Memory B cell (primary cell): ENCODE measurements at places on chromosomes 6 and 20.
A peak's percentile ranks its signal among the peaks of the same experiment; 100 is the strongest.

DNA sequence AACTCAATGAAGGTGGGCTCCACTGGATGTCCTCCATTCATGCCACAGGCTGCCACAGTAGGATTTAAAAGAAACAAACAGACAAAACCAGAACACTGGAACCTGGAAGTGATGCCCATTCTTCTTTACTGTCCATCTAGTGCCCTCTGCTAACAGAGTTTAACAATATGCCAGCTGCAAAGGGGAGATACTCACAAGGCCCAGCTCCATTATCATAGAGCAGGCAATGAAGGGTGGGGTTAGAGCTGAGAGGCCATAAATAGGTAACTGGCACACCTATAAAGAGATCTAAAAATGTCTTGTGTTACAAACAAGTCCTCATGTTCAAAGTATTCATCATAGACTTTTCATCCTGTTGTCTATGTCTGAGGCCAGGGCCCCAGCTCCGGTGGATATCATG, 75.6 kb downstream of the SOD2 start:
- DNase-seq, result no peak

DNA sequence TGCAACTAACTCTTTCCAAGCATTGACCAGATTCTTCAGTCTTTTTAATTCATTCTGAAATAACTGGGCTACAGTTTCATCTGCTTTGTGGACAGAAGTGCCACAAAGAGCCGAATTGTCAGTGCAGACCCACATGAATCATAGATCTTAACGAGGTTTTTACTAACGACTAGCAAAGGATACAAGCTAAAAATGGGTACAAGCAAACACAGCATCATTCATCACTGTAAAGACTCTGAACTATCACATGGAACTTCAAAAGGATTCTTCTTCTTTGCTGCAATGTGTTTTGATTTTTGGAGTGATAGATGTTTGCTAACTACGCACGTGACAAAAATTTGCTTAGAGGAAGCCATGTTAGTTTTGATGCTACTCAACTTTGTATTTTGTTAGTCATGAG, 227.1 kb downstream of the ESR1 start:
- DNase-seq, result no peak

- DNase-seq, result no peak
Measured at GRCh38 chr6:79048611-79049010, 29.4 kb downstream of the PHIP start.

DNA sequence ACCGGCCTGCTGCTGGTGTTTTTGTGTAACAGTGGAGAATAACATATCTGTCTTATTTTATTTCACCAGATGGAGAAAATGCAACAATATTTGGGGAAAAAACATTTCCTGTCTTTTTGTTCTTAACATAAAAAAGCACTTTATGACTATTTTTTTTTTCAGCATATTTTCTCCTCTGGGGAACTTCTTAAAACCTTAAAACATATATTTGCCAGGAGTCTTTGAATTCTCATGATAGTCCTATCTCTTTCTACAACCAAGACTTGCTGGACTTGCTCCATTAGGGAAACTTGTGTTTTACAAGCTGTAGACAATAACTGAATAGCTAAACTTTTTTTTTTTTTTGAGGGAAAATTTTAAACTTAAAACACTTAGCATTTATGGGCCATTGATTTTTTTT, 98.6 kb upstream of the PRDM1 start:
- DNase-seq, result no peak

DNA sequence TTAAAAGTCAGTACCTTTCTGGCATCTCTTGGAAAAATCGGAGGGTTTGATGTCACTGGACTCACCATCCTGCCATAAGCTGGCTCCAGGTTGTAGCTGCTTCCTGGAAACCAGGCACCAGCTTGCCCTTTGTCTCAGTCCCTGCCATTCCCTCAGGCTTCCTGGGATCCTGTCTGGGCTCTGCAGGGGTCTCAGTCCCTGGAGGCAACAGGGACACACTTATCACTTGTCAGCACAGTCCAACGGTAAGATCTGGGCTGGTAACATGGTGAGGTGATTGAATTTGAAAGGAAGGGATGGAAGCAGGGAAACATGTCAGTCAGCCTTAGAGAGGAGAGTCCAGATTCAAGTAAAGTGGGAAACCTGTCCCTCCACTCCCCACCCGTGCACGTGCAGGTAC, 147.6 kb upstream of the ECI2 start:
- no peak for DNase-seq

DNA sequence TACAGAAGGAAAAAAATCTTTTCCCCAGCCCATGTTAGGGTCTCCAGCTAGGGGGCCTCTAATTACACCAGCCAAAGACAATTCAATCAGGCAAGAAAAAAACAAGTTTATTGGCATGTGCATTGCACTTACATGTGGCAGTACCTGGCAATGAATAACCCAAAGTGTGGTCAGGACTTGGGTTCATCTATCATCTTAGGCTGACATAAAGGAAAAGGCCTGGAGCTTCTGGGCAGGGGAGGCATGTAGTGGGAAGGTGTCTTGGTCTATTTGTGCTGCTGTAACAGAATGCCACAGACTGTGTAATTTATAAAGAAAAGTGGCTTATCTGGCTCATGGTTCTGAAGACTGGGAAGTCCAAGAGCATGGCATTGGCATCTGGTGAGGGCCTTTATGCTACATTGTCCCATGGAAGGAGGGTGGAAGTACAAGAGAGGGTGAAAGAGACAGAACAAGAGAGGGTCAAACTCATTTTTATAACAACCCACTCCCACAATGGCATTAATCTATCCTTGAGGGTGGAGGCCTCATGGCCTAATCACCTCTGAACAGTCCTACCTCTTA, 4.4 kb upstream of the PYGB start:
- no peak for DNase-seq

GRCh38 chr6:159376516-159377158, 207.4 kb downstream of the FNDC1 start:
- no peak for DNase-seq

- no peak for DNase-seq
Measured at GRCh38 chr6:168589275-168589674, 148.3 kb downstream of the SMOC2 start.

- DNase-seq, result no peak
Measured at GRCh38 chr20:36770680-36771079, 2.9 kb downstream of the DSN1 start.

GRCh38 chr6:127576874-127577273, at the start of gene C6orf58:
C6orf58 (plus strand) TSS chr6:127577174; CDS start chr6:127577186, 12 bp downstream.
- DNase-seq, result no peak

GRCh38 chr6:41718828-41719227, 16.6 kb downstream of the TFEB start:
- no peak for DNase-seq

DNA sequence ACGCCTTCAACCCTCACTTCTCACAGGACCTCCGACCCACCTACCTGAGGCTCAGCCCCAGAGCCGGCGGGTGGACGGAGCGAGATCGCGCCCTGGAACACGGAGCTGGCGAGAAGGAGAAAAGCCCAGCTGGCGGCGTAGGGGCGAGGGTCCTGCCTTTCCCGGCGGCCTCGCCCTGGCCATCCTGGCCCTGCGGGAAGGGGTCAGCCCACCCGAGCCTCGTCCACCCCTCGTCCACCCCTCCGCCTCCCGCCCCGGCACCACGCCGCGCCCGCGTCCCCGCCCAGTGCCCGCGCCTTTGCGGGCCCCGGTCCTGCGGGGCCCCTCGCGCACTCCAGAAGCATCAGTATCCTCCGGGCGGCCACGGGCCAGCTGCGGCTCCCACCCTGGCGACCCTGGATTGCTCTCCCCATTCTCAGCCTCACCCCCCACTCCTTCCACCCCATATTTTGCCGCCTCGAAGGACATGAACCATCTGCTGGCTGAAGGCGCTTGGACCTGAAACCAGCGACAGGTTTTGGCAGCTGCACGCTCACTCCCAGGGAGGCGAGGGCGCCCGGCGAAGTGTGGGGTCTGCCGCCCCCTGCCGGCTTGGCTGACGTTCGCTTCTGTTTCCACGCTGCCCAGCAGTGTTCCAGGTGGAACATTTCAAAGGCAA, 65.1 kb downstream of the PLG start:
- peak; percentile 33 for DNase-seq

DNA sequence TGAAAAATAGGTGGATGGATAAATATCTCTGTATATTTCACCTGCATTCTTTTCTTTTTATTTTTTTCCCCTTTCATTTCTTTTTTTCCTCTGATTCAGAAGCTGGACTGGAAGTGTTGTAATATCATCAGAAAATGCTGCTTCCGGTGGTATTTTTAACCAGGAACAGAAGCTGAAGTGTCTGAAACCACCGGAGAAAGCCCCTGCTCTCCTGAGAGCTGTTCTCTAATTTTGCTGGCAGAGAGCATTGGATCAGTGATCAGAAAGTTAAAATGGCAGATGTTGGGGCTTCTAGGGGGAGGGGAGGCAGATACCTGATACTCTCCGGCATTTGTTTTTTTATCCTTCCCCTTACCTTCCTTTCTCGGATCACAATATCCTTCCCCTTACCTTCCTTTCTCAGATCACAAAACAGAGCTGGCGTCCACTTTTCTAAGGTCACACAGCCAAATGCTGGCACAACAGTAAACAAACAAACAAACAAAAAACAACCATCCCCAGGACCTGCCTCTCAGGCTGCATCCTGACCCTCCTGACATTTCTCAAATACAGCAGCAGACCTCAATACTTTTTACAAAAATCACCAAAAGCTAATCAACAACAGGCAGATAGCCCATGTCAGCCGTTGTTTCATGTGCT, 143.2 kb upstream of the ZNF217 start:
- DNase-seq, result peak; percentile 34

DNA sequence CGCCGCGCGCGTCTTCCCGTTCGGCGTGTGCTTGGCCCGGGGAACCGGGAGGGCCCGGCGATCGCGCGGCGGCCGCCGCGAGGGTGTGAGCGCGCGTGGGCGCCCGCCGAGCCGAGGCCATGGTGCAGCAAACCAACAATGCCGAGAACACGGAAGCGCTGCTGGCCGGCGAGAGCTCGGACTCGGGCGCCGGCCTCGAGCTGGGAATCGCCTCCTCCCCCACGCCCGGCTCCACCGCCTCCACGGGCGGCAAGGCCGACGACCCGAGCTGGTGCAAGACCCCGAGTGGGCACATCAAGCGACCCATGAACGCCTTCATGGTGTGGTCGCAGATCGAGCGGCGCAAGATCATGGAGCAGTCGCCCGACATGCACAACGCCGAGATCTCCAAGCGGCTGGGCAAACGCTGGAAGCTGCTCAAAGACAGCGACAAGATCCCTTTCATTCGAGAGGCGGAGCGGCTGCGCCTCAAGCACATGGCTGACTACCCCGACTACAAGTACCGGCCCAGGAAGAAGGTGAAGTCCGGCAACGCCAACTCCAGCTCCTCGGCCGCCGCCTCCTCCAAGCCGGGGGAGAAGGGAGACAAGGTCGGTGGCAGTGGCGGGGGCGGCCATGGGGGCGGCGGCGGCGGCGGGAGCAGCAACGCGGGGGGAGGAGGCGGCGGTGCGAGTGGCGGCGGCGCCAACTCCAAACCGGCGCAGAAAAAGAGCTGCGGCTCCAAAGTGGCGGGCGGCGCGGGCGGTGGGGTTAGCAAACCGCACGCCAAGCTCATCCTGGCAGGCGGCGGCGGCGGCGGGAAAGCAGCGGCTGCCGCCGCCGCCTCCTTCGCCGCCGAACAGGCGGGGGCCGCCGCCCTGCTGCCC, 1.1 kb downstream of the SOX4 start:
- peak; percentile 50 for DNase-seq

DNA sequence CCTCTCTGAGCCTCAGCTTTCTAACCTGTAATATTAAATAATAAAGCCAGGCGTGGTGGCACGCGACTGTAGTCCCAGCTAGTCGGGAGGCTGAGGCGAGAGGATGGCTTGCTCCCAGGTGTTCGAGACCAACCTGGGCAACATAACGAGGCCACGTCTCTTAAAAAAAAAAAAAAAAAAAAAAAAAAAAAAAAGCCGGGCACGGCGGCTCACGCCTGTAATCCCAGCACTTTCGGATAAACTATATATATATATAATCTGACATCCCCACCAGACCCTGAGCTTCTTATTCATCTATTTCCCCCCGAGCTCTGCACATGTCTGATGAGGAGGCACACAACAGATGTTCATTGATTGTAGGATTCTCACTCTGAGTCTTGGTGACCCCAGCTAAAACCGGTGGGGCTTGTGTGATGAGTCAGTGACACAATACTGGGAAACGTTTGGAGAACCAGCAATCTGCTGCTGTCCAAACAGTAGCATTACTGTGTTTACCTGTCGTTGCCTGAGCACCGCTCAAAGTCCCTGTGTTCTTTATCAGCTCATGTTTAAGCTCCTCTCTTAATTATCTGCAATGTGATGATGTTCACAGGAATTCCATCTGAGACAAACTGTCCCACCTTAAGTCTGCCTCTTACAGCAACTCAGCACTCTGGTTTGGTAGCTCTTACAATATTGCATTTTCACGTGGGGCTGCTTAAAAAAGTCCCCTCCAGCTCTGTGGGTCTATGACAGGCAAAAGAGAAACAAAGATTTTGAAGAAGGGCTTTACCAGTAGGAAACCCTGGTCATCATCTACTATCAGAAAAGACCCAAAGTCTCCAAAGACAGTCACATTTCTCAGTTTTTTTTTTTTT, 1.0 kb upstream of the SPATA2 start:
- no peak for DNase-seq

- DNase-seq, result no peak
Measured at GRCh38 chr6:97917369-97917768, 634.4 kb upstream of the MMS22L start.

GRCh38 chr6:34383161-34383631, 9.3 kb downstream of the NUDT3 start:
- DNase-seq, result no peak

DNA sequence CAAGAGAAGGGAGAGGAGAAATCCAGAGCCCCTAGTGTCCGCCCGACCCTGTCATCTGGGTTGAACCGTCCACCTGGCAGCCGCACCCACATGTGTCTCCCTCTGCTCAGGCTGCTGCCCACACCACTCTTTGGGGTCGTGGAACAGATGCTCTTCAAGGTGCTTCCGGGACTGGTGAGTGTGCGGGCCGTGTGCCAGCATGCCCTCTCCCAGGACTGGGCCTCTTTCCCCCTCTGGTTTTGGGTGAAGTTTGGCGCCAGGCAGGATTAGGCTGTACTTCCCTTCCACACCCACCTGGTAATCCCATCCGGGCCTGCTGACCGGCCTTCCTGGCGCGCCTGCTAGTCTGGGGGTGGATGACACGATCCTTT, 7.9 kb downstream of the BPIFB3 start:
- DNase-seq, result no peak

GRCh38 chr6:23905133-23905815, 220.7 kb upstream of the NRSN1 start:
- DNase-seq, result no peak
